ENCODE measurements at places on chromosomes 7 and 10. TPM values are rescaled to one million over a fixed set of nuclear protein-coding genes. Genes with fewer than 3 reads are reported as not detected.

GRID2IP gene
- 0.37 TPM for total RNA-seq

TBX20 gene
- not detected for total RNA-seq

METTL2B gene
- total RNA-seq = 21.4 TPM

HABP2 gene
- not detected for total RNA-seq

ZMIZ1 gene
- total RNA-seq = 26.6 TPM

BRI3 gene
- total RNA-seq = 25.9 TPM

ZDHHC6 gene
- total RNA-seq = 25.4 TPM

BLNK gene
- total RNA-seq = 25.2 TPM

OR9A2 gene
- total RNA-seq = not detected

IFIT1B gene
- total RNA-seq = not detected

ATP5F1C gene
- 93.6 TPM for total RNA-seq

SPDYE5 gene
- not detected for total RNA-seq
